ENCODE measurements at places on chromosomes 11 and 22.

GRCh38 chr11:10462746-10463300 lies 7.8 kb downstream of the AMPD3 start:
- DNase-seq: no peak

- DNase-seq: no peak
Observed at GRCh38 chr11:80309301-80309700, 868.5 kb upstream of the TENM4 start.

DNA sequence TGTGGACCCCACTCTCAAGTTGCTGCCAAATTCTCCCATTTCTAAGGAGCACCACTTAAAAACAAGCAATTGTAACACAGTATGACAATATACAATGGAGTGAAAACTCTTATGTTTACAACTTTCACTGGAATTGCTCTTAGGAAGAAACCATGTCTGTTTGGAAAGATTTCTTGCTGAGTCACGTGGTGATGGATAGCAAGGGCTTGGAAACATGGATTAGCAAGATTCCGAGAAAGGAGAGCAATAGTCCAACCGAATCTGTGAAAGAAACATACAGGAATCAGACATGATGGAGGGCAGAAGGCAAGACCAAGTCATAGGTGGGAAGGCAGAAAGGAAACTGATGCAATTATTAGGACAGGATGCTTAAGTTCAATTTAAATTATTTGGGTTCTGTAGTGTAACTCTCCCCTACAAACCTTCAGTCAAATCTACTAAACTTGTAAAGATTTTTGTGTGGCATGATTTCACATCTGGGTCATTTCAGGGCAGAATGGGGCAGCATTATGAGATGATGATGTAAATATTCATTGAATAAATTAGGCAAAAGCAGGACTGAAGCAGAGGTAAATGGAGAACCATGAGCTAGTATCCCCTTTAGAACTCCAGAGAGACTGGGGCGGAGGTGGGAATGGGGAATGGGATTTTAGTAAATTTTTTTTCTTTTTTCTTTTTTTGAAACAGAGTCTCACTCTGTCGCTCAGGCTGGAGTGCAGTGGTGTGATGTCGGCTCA lies 27.8 kb upstream of the THY1 start:
- no peak for DNase-seq

DNA sequence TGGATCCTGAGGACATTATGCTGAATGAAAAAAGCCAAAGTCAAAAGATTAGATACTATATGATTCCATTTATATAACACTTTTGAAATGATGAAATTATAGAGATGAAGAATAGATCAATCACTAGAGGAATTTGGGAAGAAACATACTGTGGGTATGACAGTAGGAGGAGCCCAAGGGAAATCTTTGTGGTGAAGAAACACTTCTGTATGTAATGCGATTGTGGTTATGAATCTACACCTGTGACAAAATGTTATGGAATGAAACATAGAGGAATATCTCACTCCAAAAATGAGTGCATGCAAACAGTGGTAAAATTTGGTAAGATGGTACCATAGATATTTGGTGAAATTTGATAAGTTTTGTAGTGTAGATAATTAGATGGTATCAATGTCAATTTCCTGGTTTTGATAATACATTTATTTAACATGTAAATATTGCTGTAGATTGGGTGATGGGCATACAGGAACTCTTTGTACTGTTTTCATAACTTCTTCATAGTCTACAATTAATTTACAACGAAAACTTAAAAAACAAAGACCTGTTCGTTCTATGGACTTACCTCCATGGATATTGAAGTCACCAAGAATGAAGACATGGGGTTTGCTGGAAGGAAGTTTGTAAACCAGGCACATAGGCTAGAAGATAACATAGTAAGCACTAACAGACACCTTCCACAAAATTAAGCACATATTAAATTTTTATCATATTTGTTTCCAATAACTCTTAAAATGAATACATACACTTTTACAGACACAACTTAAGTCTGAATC lies 11.5 kb downstream of the MRGPRX1 start:
- no peak for DNase-seq

DNA sequence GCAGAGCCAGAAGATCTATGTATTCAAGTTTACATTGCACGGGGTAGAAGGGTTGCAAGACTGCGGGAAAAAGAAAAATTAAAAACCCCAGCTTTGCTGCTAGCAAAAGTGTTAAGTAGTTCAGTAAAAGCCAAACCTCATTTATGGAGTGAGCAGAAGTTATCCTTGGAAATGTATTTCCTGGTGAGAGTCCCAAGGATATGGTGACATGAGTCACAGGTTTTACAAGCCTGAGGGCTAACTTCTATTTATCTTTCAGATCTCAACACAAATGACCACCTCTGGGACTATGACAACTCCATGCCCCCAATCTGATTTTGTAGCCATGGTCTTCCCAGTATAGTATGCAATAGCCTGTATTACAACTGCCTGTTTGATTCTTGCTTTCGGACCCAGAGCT lies 26.1 kb downstream of the ABTB2 start:
- no peak for DNase-seq

GRCh38 chr11:7579361-7579791 lies 65.6 kb downstream of the PPFIBP2 start:
- no peak for DNase-seq

- DNase-seq: no peak
Observed at GRCh38 chr11:9619004-9619403, 44.9 kb upstream of the SWAP70 start.
